D341Med (cell line): ENCODE measurements at places on chromosomes 3 and 15.

DNA sequence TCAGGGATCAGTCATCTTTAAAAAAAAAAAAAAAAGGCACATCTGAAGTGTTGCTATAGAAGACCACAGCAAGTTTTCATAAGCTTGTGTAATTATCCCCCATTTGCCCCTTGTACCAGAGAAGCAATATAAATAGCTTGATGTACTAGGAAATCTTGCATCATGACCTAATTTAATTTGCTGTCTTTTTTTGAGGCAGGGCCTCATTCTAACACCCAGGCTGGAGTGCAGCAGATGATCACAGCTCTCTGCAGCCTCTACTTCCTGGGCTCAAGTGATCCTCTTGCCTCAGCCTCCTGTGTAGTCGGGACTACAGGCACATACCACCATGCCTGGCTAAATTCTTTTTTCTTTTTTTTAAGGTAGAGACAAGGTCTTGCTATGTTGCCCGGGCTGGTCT is 88.7 kb downstream of the ARIH1 start:
- no peak for DNase-seq

- DNase-seq: no peak
Measured at GRCh38 chr15:36579792-36580431, 486 bp downstream of the CDIN1 start.

DNA sequence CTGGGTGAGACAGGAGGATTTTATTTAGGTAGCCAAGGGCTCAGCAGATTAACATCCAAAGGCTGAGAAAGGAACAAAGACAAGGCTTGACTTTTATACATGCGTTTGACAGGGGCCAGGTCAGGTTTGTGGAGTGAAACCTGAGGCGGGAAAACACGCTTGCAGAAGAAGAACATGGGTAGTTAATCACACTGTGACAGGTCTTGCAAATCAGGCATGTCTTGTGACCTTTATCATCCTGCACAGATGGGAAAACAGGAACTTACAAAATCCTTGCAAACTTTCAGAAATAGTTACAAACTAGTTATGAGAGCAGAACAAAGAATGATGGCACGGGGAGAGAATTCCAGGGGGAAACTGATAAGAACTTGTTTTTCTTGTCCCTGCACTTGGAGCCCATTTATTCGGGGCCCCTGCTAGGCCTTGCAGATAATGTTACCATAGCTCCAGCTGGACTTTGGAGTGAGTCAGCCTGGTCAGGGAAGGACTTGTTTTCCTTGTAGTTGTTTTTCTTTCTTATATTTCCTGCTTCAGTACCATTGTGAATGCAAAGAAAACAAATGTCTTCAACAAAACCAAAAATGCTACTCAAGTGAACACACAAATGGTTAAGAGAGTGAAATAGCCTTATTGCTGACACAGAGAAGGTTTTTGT is 965.9 kb upstream of the ROBO1 start:
- no peak for DNase-seq

GRCh38 chr15:76566276-76566675 is 229.7 kb downstream of the ISL2 start:
- no peak for DNase-seq

DNA sequence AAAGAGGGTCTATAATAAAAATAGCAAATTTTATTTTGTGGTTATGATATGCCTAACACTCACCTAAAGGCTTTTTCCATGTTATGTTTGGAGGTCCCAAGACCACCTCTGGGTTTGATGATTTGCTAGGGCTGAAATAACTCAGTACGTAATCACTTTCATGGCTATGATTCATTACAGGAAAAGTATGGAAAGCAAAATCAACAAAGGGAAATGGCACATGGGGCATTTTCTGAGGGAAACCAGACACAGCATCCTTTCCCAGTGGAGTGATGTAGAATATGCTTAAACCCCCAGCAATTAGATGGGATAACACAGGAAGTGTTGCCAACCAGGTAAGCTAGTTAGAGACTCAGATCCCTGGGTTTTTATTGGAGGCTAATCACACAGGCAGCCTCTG is 701.6 kb upstream of the CBLB start:
- DNase-seq: no peak
